ENCODE measurements at places on chromosomes 3 and 15.

- no peak for DNase-seq
These were observed 207.3 kb downstream of the SQOR start for GRCh38 chr15:45842151-45842550.

- no peak for DNase-seq
These were observed 193.1 kb downstream of the XXYLT1 start for GRCh38 chr3:195077611-195078540.

- DNase-seq: no peak
These were observed 13.7 kb downstream of the PAK6 start for GRCh38 chr15:40252438-40253166.

GRCh38 chr15:75327005-75327404 is 8.9 kb upstream of the COMMD4 start:
- DNase-seq: no peak

- DNase-seq: no peak
These were observed 100.3 kb downstream of the FRMD5 start for GRCh38 chr15:44094781-44095180.

GRCh38 chr3:28467414-28467813 is 118.8 kb upstream of the AZI2 start:
- DNase-seq: no peak

DNA sequence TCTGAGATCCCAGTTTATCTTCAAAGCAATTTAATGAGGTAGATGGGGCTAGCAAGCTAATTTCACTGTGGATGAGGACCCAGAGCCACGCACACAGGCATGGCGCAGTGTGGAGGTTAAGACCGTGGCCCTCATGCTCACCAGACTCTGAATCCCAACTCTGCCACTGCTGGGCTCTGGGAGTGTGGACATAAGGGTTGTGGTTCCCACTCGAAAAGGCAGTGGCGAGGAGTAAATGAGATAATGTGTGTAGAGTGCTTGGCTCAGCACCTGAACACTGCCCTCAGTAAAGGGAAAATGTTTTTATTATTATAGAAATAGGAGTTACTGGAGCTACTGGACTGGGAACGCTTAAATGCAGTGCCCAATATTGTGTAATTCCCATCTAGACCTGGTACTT is 243.5 kb upstream of the TPM1 start:
- no peak for DNase-seq

DNA sequence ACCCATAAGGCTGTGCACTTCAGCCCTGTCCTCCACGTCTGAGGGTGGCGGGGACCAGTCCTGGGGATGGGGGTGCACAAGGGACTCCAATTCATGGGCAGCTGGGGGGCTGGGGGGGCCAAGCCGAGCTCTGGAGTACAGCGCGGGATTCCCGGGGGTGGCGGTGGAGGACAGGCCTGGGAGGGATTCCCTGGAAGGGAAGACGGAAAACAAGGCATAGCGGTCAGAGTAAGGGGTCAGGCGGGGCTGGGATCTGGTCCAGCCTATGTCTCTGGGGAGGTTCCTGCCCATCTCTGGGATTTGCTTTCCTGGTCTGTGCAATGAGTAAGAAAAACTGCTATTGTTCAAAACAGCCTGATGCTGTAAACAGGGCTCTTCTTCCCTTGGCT is 8.1 kb upstream of the IGDCC3 start:
- no peak for DNase-seq

- no peak for DNase-seq
These were observed 28.4 kb upstream of the SLC2A2 start for GRCh38 chr3:171054921-171055320.

GRCh38 chr3:181941250-181941649 is 229.5 kb downstream of the SOX2 start:
- no peak for DNase-seq

DNA sequence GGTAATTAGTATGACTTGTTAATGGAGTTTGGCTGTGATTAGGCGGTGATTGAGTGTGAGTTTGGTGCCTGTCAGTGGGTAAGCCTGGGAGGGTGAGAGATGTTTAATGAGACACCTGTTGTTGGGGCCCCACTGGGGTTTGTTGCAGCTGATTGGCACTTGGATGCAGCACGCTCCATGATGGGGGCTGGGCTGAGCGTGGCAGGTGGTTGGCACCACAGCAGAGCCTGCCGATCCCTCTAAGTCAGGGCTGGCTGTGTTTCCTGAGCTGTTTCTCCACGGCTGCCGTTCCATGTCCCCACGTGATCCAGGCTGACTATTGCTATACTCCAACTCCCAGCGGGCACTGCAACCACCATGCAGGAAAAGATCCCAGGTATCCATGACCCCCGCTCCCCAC is 93.5 kb upstream of the ARRDC4 start:
- DNase-seq: no peak

DNA sequence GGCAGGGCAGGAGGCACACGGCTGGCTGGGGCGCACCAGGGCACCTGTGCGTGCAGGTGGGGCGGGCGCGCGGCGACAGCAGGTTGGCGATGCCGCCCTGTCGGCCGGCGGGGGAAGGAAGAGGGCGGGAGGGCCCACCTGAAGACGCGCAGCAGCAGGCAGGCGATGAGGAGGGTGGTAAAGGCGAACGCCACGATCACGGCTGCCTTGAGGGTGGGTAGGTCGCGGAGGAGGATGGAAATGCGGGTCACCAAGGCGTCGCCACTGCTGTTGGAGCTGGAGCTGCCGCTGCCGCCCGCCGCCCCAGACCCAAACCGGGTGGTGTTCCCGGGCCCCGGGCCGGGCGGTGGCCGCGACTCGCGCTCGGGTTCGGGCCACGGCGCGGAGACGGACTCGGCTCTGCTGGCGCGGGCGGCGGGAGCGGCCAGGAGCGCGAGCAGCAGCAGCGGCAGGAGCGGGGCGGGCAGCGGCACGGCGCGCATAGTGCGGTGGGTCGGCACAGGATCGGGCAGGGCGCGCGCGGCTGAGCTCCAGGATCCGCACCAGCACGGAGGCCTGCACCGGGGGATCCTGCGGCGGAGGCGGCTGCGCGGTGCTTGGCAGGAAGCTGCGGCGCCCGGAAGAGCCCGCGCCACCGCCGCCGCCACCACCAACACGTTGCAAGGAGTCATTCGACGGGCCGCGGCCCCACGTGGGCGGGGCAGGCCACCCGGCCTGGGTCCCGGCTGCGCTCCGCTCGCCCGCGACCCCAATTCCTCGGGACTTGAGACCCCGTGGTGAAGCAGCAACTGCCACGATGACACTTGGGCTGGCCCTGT is at the start of gene FAM174B:
FAM174B (minus strand) TSS at position 598 of the 818 bp plus-strand sequence.
- no peak for DNase-seq

- no peak for DNase-seq
These were observed 9.3 kb upstream of the RBP1 start for GRCh38 chr3:139548801-139549200.

- no peak for DNase-seq
These were observed 115.0 kb downstream of the NR1D2 start for GRCh38 chr3:24060055-24060454.

GRCh38 chr3:24548278-24548677 is 53.6 kb upstream of the THRB start:
- no peak for DNase-seq

DNA sequence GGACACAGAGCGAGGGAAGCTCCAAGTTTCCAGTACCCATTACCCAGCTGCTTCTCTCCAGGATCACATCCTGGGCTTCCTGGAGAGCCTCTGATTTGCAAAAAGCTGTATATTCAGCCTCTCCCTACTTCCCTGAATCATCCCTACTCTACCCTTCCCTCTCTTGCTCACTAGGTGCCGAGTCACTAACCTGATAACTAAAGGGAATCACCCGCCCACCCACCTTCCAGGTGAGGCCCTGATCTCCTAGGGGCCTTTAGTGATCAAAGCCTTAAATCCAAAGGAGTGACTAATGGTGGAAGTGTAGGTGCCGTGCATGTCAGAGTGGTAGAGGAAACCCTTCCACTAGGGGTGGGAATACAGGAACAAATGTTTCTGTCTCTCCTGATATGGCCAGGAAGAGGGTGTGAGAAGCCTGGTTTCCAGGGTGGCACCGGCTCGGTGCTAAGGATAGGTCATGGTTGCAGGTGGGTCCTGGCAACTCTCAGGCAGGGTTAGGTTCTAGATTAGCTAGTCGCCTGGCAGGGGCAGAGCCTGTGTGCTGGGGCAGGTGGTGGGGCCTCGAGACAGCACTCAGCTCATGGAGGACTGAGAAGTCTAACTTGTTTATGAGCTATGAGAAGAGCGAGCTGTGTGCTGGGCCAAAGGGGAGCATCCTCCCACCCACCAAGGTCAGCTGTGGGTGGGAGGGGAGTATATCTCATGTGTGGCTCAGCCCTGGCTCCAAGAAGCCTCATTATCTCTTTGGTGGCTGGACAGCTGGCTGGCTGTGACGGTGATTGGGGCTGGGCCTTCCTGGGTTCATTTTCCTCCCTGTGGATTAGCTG is 10.1 kb downstream of the SEMA7A start:
- no peak for DNase-seq

- no peak for DNase-seq
These were observed 64.5 kb downstream of the KLHL25 start for GRCh38 chr15:85730001-85730820.

DNA sequence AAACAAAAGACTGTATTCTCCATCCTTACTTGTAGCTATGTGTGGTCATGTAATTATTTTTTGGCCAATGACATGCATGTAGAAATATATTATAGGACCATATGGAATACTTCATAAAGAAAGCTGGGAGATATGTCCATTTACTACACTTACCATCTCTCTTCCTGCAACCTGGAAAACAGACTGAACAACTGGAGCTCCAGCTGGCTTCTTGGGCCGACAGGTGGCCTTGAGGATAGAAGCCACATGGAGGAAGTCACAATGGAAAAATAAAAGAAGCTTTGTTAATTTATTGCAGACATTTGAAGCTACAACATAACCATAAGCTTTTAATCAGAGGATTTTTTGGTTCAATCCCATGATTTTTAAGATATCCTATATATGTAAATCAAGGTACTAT is 167.9 kb upstream of the CBLB start:
- DNase-seq: no peak

GRCh38 chr3:66280304-66280703 is 59.5 kb downstream of the SLC25A26 start:
- DNase-seq: no peak

- DNase-seq: no peak
These were observed 157.8 kb downstream of the GHSR start for GRCh38 chr3:172290457-172290856.

- DNase-seq: no peak
These were observed 480.5 kb upstream of the CBLB start for GRCh38 chr3:106349191-106349881.

DNA sequence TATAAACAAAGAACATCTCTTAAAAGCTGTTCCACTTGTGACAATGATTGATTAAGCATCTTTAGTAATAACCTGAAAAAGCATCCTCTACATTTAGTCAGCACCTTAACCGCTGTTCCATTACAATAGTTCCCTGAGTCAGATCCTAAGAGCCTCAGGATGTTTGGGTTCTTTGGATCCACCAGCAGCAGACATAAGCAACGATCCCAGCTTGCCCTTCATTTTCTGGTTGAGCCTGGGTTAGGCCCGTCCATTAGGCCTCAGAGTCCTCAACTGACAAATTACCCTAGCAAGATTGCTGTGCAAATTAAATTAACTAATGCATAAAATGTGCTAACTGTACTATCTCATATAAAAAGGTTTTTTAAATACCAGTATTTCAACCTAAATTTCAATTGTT is 42.3 kb upstream of the ROBO1 start:
- DNase-seq: no peak

GRCh38 chr3:147943265-147943945 is 534.2 kb downstream of the ZIC1 start:
- DNase-seq: no peak

- no peak for DNase-seq
These were observed 27.0 kb upstream of the KCTD6 start for GRCh38 chr3:58464866-58465265.

- DNase-seq: no peak
These were observed 332.3 kb downstream of the FOXP1 start for GRCh38 chr3:71251156-71251775.

- DNase-seq: no peak
These were observed 355.8 kb upstream of the ARRDC4 start for GRCh38 chr15:97604677-97605076.

Measured in activated gamma-delta T cell (primary cell).